ENCODE measurements at places on chromosomes 3 and 15. TPM values are rescaled to one million over a fixed set of nuclear protein-coding genes. Genes with fewer than 3 reads are reported as not detected.

PLCH1 gene
- 2.3 TPM for polyA plus RNA-seq

NTRK3 gene
- 20.6 TPM for polyA plus RNA-seq

CISH gene
- polyA plus RNA-seq: not detected

SLC2A2 gene
- 0.09 TPM for polyA plus RNA-seq

RASL12 gene
- not detected for polyA plus RNA-seq

FSTL1 gene
- polyA plus RNA-seq: 1.7 TPM

CFAP92 gene
- 0.34 TPM for polyA plus RNA-seq

PPM1L gene
- 20.3 TPM for polyA plus RNA-seq

WNT5A gene
- 9.9 TPM for polyA plus RNA-seq

HIGD2B gene
- not detected for polyA plus RNA-seq

P2RY1 gene
- polyA plus RNA-seq: 11.5 TPM

CLDN18 gene
- not detected for polyA plus RNA-seq

CMTM8 gene
- polyA plus RNA-seq: not detected

CHST13 gene
- polyA plus RNA-seq: not detected

PHLDB2 gene
- 0.55 TPM for polyA plus RNA-seq

USP13 gene
- 4.8 TPM for polyA plus RNA-seq

CCDC39 gene
- 2.8 TPM for polyA plus RNA-seq

GOLGA6L10 gene
- polyA plus RNA-seq: 0.42 TPM

NOX5 gene
- not detected for polyA plus RNA-seq

Measured in Purkinje cell (primary cell).